ENCODE measurements at places on chromosomes 12 and 14. TPM values are rescaled to one million over a fixed set of nuclear protein-coding genes. Genes with fewer than 3 reads are reported as not detected.

DNA sequence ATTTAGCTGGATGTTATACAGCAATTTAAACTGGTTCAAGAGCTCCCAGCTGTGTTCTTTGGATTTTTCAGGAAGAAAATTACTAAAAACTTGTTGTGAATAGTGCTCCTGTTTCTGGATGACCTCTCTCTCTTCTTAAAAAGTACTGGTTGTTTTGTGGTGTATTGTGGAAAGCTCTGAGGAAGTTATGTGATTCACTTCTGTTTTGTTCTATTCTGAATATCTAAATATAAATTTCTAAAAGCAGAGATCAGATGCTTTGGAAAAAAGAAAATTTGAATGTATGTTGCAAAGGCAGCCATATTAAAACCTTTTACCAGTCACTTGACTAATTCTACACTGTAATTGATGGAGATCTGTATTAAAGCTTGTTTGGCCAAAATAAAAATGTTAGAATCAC lies 3.4 kb upstream of the C3AR1 start:
- H3K27ac ChIP-seq, result no peak overlapping the region
- H3K4me1 ChIP-seq, result peaks cover 11% of the 10 kb centered on the region
- no peaks in the 10 kb centered on the region for H3K36me3 ChIP-seq
- H3K4me3 ChIP-seq, result no peak overlapping the region
- no peak for DNase-seq

DNA sequence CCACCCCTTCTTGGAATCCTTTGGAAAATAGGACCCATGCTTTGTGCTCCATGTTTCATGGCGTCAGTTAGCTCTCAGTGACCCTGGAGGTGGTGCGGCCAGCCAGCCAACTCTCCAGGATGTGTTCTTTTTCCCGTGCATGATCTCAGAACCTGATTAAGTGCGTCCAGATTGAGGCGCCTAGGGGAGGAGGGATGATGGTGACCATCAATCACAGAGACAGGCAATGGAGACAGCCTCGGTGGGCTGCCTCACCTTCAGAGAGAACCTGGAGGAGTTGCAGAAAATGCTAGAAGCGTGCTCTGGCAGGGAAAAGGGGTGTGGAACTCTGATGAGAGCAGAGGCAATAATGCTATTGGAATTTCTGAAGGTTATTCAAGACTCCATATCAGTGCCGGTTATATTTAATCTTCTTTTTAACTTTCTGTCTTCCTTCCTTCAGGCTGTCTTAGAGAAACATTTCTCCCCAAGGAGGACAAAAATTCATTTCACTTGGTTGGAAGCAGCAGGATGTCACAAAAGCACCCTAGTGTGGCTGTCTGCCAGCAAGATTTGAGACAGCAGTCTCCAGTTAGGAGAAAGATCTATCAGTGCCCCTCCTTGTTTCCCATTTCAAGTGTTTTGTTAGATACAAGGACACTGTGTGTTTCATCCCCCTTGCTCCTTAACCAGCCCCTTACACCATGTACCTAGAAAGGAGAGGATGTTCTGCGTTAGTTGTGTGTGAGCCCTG lies 53.3 kb upstream of the IGF1 start:
- no peaks in the 10 kb centered on the region for H3K27me3 ChIP-seq
- H3K4me1 ChIP-seq, result peaks cover 9% of the 10 kb centered on the region
- H3K4me3 ChIP-seq, result no peak overlapping the region
- H3K27ac ChIP-seq, result no peak overlapping the region
- DNase-seq, result no peak
- H3K36me3 ChIP-seq, result no peaks in the 10 kb centered on the region

- H3K4me3 ChIP-seq, result no peak overlapping the region
- H3K27me3 ChIP-seq, result no peaks in the 10 kb centered on the region
- peaks cover 65% of the 10 kb centered on the region for H3K4me1 ChIP-seq
- H3K27ac ChIP-seq, result peak overlapping the region; percentile 73
- DNase-seq, result no peak
Observed at GRCh38 chr12:123111498-123112165, 39.3 kb downstream of the PITPNM2 start.

- H3K27ac ChIP-seq, result peak overlapping the region; percentile 0
- no peak for DNase-seq
- peaks cover 5% of the 10 kb centered on the region for H3K4me1 ChIP-seq
- peaks cover 2% of the 10 kb centered on the region for H3K36me3 ChIP-seq
Observed at GRCh38 chr12:90199006-90199405, 490.4 kb upstream of the ATP2B1 start.

RAD9B gene
- total RNA-seq, result 0.54 TPM

TMEM63C gene
- 8.7 TPM for total RNA-seq

NAV3 gene
- 29.9 TPM for total RNA-seq

GPR68 gene
- 0.46 TPM for total RNA-seq

GDF3 gene
- total RNA-seq, result not detected

CLEC1B gene
- total RNA-seq, result not detected

TTC8 gene
- total RNA-seq, result 27.2 TPM
